A549 treated with RU486 at 1 μM for 4 hours (cell line): ENCODE measurements at places on chromosomes 11 and 22. TPM values are rescaled to one million over a fixed set of nuclear protein-coding genes. Genes with fewer than 3 reads are reported as not detected.

The TRPM5 gene
- total RNA-seq: not detected in 5 replicates

The NELL1 gene
- total RNA-seq: not detected in 5 replicates

The SAA4 gene
- not detected in 5 replicates for total RNA-seq

The KCTD14 gene
- 1.4 to 2.2 TPM (median 2.0 TPM) in 5 replicates for total RNA-seq

The SLC22A25 gene
- total RNA-seq: not detected in 5 replicates

The FIBIN gene
- not detected in 5 replicates for total RNA-seq

The IFITM10 gene
- 1.0 to 1.4 TPM (median 1.1 TPM) in 5 replicates for total RNA-seq

The BLID gene
- total RNA-seq: not detected in 5 replicates

The PGA3 gene
- not detected in 5 replicates for total RNA-seq

The OR52H1 gene
- not detected in 5 replicates for total RNA-seq

The IGSF9B gene
- 0.54 to 1.5 TPM (median 1.2 TPM) in 5 replicates for total RNA-seq

The CCDC15 gene
- 0.39 to 0.71 TPM (median 0.55 TPM) in 5 replicates for total RNA-seq

The PARVG gene
- total RNA-seq: not detected in 5 replicates

The GLB1L2 gene
- total RNA-seq: 1.8 to 2.4 TPM (median 2.0 TPM) in 5 replicates

The SMIM35 gene
- total RNA-seq: not detected in 5 replicates

The TSSK2 gene
- not detected in 5 replicates for total RNA-seq

The GLYATL1 gene
- not detected in 5 replicates for total RNA-seq

The AIFM3 gene
- 1.0 to 4.8 TPM (median 3.3 TPM) in 5 replicates for total RNA-seq

The SHANK2 gene
- 6.6 to 8.8 TPM (median 7.1 TPM) in 5 replicates for total RNA-seq

The SAA2 gene
- not detected in 5 replicates for total RNA-seq

The GLB1L3 gene
- not detected in 5 replicates for total RNA-seq

The P4HA3 gene
- total RNA-seq: 29.5 to 52.9 TPM (median 41.6 TPM) in 5 replicates

The DGAT2 gene
- total RNA-seq: 1.7 to 3.2 TPM (median 2.3 TPM) in 5 replicates

The TOMT gene
- not detected in 5 replicates for total RNA-seq

The LMO1 gene
- 1.8 to 3.4 TPM (median 3.3 TPM) in 5 replicates for total RNA-seq

The LINC01488 gene
- total RNA-seq: not detected in 5 replicates

The CD81 gene
- 280 to 415 TPM (median 398 TPM) in 5 replicates for total RNA-seq

The SH3BP1 gene
- total RNA-seq: 1.9 to 3.1 TPM (median 2.1 TPM) in 5 replicates

The CTSF gene
- total RNA-seq: 31.1 to 41.6 TPM (median 32.4 TPM) in 5 replicates

The GALNT18 gene
- total RNA-seq: 15.9 to 19.5 TPM (median 18.4 TPM) in 5 replicates

The MYRF gene
- total RNA-seq: 14.8 to 23.0 TPM (median 19.8 TPM) in 5 replicates

The GNAZ gene
- 2.2 to 3.2 TPM (median 2.5 TPM) in 5 replicates for total RNA-seq

The CDHR5 gene
- total RNA-seq: 0.05 to 0.14 TPM in 2 of 5 replicates, not detected in the others

The CALCA gene
- total RNA-seq: 0.09 TPM in 1 of 5 replicates, not detected in the others

The CHRNA10 gene
- total RNA-seq: 0.78 to 1.8 TPM (median 1.1 TPM) in 5 replicates

The SLC22A6 gene
- total RNA-seq: not detected in 5 replicates

The OR52D1 gene
- total RNA-seq: not detected in 5 replicates

The OR52A1 gene
- not detected in 5 replicates for total RNA-seq

The CACNA1I gene
- total RNA-seq: 0.02 to 0.06 TPM (median 0.05 TPM) in 5 replicates

The ABTB2 gene
- total RNA-seq: 17.8 to 27.5 TPM (median 23.1 TPM) in 5 replicates

The PIK3C2A gene
- 5.5 to 14.9 TPM (median 14.5 TPM) in 5 replicates for total RNA-seq

The CDC45 gene
- total RNA-seq: 22.2 to 29.4 TPM (median 24.1 TPM) in 5 replicates

The TCN1 gene
- total RNA-seq: 0.15 to 0.50 TPM (median 0.43 TPM) in 5 replicates

The SCGB2A2 gene
- not detected in 5 replicates for total RNA-seq

The CCDC116 gene
- total RNA-seq: 0.06 to 0.12 TPM (median 0.10 TPM) in 3 of 5 replicates, not detected in the others
